ENCODE measurements at places on chromosomes 12 and 14.

DNA sequence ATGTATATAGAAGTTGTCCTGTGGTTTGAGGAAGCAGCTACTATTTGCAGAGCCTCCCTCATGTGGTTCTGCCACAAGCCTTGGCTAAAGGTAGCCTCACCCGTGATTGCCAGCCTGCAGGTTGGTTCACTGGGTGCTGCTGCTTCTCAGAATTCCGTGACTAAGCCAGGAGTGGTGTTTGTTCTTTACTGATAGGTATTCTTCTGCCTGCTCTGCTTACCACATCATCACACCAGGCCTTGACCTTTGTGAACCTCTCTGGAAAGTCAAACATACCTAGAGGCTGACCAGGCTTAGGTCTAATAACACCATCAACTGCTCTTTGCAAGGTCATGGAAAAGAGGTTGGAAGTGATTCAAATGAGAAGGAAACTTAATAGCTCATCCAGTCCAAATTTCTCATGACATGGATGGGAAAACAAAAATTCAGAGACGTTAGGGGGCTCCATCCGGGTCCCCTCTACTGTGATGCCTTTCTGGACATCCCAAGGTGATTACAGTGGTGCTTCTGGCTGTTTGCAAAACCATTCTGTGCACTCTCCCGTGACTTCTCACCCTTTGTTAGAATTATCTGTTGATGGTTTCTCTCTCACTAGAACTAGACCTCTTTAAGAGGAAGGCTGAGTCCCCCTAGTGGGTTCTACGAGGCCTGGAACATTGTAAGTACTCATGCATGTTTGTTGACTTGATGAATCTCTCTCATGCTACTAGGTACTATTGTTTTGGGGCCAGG is 8.5 kb upstream of the SOCS2 start:
- DNase-seq, result no peak

GRCh38 chr14:93862265-93862664 is 64.9 kb upstream of the FAM181A start:
- no peak for DNase-seq

DNA sequence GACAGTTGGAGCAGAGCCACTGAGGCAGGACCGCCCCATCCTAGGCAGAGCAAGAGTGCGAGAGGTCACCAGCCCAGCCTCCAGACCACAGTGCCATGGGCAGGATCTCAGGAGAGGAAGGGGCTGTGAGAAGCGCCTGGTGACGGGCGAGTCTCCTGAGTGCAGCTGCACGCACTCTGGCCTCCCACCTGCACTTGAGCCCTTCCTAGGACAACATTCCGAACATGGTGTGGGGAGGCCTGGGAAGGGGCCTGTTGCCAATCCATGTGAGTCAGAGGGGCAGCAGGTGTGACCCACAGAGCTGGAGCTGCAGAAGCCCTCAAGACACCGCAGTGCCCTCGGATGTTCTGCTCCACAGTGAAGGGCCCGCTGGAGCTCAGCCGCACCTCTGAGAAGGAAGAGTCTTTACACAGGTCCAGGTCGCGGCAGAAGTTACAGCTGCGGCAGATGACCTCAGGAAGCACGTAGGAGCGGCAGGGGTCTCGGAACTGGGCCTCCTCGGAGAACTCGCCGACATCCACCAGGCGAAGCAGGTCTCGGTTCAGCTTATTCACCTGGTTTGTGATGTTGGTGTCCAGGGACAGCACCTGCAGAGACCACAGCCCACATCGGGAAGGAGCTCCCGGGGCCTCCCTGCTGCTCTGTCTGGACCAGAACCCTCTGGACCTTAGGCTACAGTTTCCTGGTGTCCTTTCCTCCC is 7.3 kb downstream of the P2RX2 start:
- no peak for DNase-seq

GRCh38 chr12:30902596-30902995 is 24.0 kb upstream of the TSPAN11 start:
- DNase-seq, result no peak

DNA sequence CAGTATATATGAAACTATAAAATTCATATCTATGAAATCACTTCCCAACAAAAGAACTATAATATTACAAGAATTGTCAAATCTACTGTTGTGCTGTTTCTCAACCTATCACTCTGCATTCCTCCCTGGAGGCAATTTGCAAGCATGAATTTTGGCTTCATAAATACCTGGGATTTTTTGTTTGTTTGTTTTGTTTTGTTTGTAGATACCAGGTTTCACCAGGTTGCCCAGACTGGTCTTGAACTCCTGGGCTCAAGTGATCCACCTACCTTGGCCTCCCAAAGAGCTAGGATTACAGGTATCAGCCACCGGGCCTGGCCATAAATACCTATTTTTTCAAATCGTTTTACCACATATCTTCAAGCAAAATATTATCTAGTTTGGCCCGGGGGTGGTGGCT is 38.7 kb downstream of the SGPP1 start:
- DNase-seq, result no peak

DNA sequence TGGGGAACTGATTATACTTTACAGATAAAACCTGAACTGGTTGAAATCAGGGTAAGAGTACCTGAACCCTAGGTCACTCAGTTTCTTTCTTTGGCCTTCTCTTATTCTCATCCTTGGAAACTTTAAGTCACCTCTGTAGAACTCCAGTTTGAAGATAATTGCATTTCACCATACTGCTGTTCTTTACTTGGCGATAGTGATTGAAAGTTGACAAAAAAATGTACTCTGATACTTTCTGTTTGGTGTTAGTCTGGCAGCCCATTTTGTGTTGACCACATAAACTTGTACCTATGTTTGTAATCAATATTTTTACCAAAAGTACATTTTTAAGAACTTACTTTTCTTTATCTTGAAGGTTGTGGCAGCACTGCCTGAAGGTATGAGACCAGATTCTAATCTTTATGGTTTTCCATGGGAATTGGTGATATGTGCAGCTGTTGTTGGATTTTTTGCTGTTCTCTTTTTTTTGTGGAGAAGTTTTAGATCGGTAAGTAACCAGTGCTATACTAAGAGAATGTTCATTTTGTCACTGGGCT is 42.9 kb downstream of the MIA2 start:
- no peak for DNase-seq

GRCh38 chr14:37932481-37932880 is 275.2 kb upstream of the SSTR1 start:
- DNase-seq, result no peak

DNA sequence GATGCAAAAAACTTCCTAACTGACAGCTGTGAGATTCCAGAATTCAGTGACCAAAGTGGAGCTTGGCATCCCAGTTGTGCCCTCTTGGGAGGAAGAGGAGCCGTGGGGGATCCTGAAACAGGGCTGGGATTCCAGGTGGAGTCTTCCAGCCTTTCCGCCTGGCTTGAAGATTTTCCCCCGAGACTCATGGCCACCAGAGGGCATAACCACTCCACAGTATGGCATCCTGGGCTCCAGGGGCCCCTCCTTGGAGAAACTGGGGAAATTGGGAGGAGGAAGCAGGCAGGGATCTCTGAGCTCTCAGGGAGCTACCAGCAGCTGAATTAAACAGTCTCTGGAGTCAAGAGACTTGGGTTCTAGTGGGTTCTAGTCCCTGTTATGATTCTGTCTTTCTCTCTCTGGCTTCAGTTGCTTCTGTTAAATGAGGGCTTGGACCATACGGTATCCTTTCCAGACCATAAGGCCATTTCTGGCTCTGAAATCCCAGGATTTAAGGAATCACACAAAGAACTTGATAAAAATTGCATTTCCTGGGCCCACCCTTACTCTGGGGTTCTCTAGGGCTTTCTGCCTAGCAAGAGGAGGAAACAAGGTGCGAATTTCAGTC is 2.6 kb upstream of the TAMALIN start:
- DNase-seq, result no peak

- DNase-seq, result peak; percentile 27
These were observed 6.9 kb downstream of the GNPTAB start for GRCh38 chr12:101823891-101824290.

GRCh38 chr12:71610031-71610795 is 53.4 kb downstream of the ZFC3H1 start:
- no peak for DNase-seq

- peak; percentile 42 for DNase-seq
These were observed 87.8 kb upstream of the DYNC1H1 start for GRCh38 chr14:101876555-101876938.

DNA sequence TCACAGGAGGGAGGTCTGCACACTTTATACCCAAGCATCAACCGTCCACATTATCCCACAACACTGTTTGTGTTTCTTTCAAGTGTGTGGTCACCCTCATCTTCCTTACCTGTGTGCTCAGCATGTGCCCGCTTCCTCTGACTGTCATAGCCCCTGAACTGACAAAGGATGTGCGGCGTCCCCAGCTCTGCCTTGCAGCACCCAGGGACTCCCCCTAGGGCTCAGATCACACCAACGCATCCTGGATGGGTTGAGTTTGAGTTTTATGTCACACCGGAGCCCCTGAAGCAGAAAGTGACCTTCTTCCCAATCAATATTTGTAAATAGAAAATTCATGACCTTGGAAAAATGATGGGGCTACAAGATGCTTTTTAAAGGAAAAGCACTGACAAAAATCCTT is 770.7 kb upstream of the TMEM132C start:
- no peak for DNase-seq

DNA sequence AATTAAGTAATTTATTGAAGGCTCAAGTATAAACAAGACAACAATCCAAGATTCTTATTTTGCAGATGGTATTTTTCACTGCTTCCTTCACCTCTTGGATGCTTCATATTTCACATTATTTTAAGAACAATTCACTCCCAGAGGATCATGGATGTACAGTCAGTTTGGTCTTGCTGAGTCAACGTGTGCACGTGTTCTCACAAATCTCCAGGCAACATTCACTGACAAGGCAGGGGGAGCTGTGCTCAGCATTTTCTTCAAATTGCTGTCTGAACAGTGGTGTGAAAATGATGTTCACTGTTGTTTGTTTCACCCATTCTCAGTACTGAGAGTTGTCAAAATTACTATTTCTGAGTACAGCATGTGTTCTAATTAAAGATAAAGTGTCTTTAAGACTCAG is 118.3 kb upstream of the SLC38A4 start:
- DNase-seq, result no peak

DNA sequence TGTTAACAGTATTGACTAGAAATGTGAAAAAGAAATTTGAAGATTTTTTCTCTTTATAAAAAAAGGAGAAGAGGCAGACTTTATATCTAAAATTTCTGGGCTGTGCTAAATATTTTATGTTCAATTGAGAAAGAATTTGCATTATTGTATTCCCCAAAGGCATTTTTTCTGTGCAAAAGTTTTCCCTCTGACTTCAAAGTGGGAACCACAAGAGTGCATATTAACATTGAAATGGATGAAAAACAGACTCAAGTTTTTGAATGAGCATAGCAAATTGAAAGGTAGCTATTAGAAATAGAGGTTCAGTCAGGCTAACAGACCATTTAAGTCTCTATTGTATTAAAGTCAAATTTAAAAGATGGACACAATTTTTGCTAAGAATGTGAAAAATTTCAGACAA is 95.2 kb downstream of the RASSF9 start:
- no peak for DNase-seq

GRCh38 chr12:109762071-109762672 is 48.5 kb downstream of the FAM222A start:
- DNase-seq, result no peak

GRCh38 chr14:69629225-69630127 is 18.1 kb downstream of the SUSD6 start:
- DNase-seq, result no peak

DNA sequence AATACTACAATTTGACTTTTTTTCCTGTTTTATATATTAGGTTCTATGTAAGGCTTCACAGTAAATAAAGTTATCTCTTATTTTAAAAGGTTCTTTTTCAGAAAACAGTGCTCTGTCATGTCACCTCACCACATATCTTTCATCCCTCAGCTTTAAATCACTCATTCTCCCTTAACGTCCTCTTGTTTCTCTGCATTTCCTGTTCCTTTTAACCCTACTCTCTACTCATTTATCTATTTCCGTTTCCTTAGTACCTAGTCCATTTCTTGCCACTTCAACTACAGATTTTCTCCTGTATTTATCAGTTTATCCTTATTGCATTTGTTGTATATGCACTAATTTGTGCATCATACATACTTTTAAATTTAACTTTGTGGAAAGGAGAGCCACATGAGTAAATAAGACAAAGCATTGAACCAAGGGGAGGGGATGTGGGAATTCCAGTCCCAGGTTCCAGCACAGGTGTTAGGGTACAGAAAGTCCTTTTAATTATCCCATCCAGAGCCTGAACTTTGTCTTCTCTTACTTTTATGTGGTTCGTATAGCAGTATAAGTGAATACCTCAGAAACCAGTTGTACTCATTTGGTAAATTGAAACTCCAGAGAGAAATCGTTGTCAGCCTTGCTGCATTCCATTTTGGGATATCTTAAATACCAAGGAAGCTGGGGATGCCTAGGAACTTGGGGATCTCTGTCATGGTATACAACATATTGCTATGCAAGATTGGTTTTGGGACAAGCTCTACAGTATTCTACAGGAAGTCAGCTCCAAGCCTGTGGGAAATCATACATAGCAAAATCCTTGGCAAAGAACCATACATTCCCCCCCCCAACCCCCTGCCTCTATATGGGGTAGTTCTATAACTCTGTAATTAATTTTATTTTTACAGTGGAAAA is 120.5 kb downstream of the DIP2B start:
- DNase-seq, result no peak

DNA sequence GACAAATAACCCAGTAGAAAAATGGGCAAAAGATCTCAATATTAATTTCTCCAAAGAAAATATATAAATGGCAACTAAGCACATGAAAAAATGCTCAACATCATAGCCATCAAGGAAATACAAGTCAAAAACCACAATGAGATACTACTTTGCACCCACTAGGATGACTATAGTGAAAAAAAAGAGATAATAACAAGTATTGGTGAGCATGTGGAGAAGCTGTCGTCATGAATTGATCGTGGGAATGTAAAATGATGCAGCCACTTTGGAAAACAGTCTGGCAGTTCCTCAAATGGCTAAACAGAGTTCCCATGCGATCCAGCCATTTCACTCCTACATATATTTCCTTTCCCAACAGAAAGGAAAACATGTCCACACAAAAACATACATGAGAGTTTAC is 18.1 kb downstream of the JDP2 start:
- no peak for DNase-seq

DNA sequence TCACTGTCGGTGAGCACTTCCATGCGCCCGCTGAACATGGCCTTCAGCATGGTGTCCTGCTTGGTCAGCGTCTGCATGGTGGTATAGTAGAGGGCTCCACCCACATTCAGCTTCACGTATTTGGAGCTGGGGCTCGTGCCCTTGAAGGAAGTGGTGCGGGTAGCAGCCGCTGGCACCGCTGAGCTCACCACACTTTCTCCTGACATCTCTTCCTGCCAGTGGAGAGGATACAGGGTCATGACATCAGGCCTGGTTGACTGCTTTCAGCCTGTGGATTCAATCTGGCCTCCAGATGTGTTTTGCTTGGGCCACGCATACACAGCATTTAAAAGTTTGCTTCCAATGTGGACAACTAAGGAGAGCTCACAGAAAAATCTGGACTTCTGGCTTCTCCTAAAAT is 7.6 kb downstream of the KCTD10 start:
- no peak for DNase-seq
